Effector CD8-positive, alpha-beta T cell (primary cell): ENCODE measurements at places on chromosomes 4 and X.

DNA sequence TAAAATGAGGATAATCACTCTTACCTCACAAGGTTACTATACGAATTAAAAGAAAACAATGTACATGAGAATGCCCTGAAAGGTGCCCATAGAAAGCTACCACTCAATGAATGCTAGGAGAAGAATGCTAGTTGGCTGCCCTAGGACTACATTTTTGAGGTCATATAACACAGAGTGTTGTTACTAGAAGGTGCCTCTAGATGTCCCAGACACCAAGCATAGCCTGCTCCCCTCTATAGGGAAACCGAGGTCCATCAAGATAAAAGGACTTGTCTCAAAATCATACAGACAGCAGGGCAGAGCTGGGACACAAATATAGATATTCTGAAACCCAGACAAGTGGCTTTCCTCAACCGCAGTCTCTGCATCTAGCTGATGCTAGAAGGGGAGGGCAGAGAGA, 147.0 kb upstream of the ARHGEF9 start:
- DNase-seq: no peak

GRCh38 chr4:8585186-8585585, 5.0 kb downstream of the GPR78 start:
- DNase-seq: no peak

DNA sequence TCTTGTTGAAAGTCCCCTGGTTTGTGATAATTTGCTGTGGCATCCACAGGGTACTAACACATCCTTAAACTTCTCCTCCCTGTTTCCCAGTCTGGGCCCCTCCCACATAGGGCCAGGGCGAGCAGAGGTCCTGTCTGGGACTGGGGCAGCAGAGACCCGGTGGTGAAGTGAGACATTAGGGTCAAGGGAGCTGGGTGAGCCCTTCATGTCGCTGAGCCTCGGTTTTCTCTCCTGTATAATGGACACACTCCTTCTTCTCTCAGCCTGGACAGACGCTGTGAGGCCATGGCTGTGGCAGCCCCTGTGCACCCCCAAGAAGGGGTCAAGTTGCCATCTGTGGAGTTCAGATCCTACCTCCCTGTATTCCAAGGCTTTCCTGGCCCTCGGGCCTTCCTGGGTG, 33.0 kb upstream of the HMX1 start:
- no peak for DNase-seq

- DNase-seq: no peak
Observed at GRCh38 chrX:2498781-2499302, 1.9 kb downstream of the DHRSX start.

DNA sequence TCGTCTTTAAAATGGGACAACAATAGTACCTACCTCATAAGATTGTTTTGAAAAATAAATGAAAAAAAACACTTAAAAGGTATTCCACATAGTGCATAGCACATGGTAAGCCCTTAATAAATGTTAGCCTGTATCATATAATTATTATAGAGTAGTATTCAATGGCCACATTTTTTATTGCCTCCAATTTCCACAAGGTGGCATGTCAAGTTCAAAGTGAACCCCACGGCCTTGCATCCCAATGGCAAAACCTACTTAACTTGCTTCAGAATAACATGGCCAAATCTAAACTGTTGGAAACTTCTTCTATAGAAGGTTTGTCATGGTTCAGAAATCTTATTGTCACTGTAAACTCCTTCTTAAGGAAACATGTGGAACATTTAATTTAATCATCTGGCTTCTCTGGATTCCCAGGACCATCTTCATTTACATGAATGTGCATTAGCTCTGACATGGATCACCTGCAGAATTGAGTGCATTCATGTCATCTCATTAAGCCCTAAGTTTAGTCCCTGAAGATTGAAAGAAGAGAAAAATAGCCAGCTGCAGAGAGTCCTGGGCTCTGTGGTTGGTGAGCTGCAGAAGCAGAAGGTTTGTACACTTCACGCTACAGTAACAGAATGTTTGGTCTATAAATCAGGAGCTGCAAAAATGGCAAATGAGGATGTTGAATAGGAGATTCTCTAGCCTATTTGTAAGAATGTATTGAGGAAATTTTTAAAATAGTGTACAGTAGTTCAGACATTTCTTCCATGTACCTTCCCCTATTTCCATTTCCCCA, 61.0 kb downstream of the ANXA3 start:
- no peak for DNase-seq

- DNase-seq: no peak
Observed at GRCh38 chr4:6944301-6945051, 34.9 kb downstream of the TBC1D14 start.

DNA sequence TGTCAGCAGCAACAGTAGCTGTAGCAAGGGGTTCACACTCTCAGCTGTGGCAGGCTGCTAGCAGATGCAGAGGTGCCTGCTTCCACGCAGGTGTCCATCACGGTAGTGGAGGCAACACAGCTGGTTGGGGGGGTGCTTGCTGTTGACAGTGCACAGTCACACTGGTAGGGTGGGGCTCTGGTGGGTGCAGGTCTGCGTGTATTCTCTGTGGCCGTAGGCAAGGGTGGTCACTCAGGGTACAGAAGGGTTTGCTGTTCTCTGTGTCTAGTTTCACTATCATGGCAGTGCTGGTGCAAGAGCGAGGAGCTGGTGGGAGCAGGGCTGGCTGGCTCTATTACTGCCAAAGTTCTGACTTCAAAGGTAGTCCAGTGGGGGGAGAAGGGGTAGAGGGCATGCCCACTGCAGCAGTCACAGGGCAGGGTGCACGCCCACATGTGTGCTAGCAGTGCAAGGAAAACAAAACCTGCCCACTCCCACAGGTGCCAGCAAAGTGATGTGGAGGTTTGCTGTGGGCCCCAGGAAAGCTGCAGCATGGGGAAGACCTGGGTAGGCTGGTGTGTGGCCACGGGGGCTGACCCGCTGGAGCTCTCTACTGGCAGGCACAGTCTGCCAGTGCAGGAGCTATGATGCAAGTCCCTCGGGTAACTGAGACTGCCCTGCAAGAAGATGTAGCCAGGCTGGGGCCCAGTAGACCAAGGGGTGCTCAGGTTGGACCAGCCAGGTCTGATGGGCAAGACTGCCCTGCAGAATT, 21.6 kb upstream of the WDR17 start:
- no peak for DNase-seq

DNA sequence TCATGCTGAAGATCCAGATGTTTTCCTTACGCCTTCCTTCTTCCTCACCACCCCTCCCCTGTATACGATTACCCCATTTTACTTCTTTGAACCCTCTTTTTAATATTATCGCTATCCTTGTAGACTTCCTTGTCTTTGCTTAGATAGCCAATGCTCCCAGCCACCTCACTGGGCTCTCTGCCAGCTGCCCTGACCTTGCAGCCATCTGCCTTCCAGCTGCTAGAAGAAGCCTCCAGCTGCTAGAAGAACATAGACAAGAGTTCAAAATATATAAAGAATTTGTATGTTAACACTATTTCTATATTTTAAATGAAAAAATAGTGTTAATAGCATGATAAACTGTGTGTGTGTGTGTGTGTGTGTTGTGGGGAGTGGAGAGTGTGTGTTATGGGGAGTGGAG, 374.7 kb downstream of the ANKRD50 start:
- DNase-seq: no peak

DNA sequence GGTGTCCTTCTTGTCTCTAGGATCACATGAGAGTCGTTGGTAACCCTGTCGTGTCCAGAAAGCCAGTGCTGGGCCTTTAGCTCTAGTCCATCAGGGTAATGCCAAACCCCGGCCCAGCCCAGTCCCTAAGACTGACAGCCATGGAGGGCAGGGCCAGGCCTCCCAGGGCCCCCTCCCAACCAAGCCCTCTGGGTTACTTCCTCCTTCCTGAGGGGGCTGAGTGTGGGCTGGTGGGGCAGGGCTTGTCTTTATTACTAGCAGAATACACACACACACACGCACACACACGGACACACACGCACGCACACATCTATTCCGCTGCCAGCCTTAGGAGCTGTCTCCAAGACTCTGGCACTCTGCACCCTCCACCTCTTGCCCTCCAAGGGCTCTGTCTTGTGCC, 35.6 kb upstream of the CDKN2AIP start:
- no peak for DNase-seq

DNA sequence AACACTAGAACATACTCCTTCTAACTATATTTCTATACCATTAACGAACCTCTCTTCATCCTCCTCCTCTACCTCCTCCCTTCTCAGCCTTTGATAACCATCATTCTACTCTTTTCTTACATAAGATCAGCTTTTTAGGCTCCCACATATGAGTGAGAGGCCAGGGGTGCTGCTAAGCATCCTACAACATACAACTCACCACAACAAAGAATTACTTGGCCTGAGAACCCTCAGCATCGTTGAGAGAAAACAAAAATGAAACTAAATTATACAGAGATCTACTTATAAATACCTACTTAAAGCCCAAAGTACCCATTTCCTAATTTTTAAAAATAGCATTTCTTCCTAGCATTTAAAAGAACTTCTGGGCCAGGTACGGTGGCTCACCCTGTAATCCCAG, 77.7 kb downstream of the CC2D2A start:
- DNase-seq: no peak

GRCh38 chr4:163651761-163652160, 157.3 kb downstream of the TMA16 start:
- no peak for DNase-seq

- DNase-seq: no peak
Observed at GRCh38 chr4:95910749-95911148, 70.9 kb downstream of the PDHA2 start.

- DNase-seq: no peak
Observed at GRCh38 chrX:138128027-138128671, 562.2 kb downstream of the ZIC3 start.

DNA sequence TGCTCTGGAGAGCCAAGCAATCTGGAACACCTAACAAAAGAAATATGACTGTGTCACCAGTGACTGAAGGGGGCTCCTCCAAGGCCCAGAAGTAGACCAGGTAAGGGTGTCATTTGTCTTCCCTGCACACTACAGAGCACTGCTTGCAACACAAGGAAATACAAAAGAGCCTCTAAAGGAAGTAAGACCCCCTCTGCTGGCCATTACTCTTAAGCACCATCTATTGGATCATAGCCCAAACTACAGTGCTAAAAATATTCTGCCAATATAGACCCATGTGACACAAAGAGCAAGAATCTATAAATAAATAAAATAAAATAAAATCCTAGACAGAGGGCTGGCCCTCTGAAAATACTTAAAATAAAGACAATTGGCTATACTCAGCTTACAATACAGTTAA, 528.7 kb downstream of the TMA16 start:
- DNase-seq: no peak

GRCh38 chr4:16227462-16227868, 1.2 kb upstream of the TAPT1 start:
- DNase-seq: no peak

DNA sequence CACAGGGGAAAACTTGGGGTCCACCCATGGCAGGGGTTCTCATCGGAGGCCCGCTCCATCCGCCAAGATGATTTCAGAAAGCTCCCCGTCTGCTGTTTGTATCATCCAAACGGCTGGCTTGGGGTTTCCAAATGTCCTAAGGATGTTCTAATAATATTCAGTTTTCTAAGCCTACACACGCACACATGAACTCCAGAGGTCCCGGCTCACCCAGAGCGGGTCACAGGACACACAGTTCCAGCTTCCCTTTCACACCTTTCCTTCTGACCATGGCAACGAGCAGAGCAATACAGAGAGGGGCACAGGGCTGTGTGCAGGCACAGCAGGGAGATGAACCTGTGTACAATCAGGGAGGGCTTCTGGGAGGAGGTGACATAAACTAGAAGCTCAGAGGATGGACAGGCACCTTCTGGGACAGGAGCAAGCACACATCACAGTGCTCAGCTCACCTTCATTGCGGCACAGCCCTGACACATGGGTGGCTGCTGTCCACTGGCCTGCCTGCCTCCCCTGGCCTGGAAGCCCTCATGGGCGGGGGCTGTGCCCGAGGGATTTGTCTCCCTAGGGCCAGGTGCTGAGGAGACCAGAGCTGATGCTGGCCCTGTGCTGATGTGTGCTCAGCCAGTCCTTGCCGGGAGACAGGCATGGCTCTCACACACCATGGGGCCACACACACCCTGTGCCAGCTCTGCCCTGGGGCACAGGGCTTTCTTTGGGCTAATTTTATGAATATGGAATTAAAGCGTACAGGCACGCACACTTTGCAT, 44.8 kb downstream of the ABLIM2 start:
- no peak for DNase-seq

- DNase-seq: no peak
Observed at GRCh38 chr4:72817012-72817411, 248.0 kb upstream of the ADAMTS3 start.

DNA sequence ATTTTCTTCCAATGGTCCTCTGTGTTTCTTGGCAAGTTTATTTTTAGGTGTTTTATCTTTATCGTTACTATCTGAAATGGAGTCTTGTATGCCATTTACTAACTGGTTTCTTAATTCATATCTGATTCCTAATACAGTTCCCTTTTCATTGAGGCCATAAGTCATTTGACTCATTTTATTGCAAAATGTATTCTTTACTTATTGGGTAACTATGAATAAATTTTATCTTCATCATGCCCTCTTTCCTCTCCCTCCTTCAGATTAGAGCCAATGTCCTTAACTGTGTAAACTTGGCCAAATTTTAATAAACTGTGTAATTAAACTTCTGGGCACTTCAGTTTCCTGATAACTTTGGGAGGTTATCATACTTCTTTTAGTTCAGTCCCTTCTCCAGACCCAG, 19.3 kb upstream of the MSMO1 start:
- no peak for DNase-seq

GRCh38 chrX:3295731-3296130, 50.7 kb downstream of the MXRA5 start:
- no peak for DNase-seq
